ENCODE measurements at places on chromosomes 11 and 22.

DNA sequence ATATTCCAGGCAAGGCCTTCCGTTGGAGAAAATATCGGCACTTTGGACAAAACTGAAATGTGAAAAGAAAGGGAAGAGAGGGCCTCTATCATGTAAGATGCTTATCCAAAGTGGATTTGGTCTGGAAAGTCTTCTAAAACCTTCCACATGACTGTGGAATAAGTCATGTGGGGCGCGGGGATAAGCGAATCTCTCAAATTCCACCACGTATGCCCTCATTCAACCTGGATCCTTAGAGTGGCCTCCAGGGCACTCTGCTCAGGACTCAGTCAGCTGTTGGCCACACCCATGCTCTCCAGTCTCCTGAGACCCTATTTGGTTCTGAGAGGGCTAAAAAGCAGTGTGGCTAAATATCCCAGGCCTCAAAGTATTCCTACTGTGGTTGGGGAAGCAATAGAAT lies 2.0 kb upstream of the TIMP3 start:
- DNase-seq: no peak

GRCh38 chr11:27997344-27997743 lies 110.6 kb downstream of the KIF18A start:
- DNase-seq: no peak

DNA sequence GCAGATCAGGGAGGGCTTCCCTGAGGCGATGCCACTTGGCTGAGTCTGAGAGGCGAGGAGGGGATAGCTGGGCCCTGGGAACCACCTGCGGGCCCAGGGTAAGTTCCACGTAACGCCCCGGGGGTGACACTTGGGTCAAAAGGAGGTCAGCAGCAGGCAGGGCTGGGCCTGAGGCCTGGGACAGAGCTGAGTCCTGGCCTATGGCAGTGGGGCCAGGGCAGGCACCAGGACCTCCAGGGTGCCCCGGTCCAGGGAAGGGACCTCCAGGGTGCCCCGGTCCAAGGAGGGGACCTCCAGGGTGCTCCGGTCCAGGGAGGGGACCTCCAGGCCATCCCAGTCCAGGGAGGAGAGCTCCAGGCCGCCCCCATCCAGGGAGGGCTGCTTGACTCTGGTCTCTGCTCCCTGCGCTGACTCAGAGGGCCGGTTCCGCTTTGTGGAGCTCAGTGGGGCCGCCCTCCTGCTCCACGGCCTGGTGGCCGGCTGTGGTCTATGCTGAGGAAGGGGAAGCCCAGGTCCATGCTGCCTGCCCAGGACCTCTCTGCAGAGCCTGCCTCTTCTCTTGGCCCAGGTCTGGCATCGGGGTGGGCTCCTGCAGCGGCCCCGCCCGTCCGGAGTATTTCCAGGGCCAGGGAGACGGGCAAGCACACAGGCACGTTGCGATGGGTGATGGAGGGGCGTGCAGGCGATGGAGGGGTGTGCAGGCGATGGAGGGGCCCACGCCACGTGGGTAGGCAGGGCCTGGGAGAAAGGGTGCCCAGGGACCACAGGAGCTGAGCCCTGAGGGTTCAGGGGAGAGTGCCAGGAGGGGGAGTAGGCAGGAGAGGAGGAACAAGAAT lies 19.5 kb upstream of the WNT7B start:
- no peak for DNase-seq

DNA sequence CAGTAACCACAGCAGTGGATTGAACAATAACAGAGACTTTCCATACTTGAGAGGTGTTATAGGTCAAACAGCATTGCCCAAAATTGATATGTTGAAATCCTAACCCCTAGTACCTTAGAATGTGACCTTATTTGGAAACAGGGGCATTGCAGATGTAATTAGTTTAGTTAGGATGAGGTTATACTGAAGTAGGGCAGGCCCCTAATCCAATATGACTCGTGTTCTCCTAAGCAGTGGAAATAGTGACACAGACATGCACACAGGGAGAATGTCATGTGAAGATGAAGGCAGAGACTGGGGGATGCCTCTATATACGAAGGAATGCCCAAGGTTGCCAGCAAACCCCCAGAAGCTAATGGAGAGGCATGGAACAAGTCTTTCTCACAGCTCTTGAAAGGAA lies 270.5 kb downstream of the TENM4 start:
- no peak for DNase-seq

GRCh38 chr11:44852952-44853351 lies 97.7 kb downstream of the TP53I11 start:
- DNase-seq: no peak

DNA sequence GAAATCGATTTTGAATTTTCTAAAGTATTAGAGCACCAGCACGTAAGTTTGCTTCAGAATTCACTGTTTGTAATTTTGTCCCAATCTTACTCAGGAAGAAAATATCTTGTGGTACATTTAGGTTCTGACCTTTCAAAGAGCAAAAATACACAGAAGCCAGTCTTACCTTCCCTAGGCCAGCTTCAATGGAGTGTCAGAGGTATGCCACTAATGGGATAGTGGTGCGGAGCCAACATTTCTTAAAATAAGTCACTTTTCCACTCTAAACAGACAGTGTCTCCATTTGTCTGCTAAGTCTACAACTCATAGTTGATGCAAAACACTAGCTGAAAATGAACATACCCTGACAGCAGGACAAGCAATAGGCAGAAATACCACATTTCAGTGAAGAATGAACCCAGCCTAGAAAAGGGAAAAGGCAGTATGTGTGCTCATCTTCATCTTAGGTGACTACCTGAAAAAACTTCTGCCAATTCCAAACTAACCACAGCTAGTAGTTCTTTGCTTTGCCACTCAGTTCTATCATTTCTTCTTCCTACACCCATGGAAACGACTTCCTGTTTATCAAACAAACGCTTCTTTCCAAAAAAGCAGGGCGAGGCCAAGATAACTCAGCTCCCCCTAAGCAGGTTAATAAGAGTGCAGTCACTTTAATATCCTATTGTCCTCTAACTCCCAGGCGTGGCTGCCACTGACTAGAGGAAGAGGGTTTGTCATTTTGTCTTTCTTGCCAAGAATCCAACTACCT lies 94.0 kb upstream of the APOA1 start:
- peak; percentile 84 for DNase-seq

- DNase-seq: no peak
These were observed 7.4 kb downstream of the PTPRJ start for GRCh38 chr11:47987781-47988180.

- no peak for DNase-seq
These were observed 172.0 kb downstream of the KCNA4 start for GRCh38 chr11:29844701-29845379.

- DNase-seq: no peak
These were observed 50.7 kb upstream of the RAPSN start for GRCh38 chr11:47499614-47500013.

Measured in CD4-positive, alpha-beta T cell treated with Interleukin-2 at 100 ng/mL for 4 hours (primary cell).